ENCODE measurements at places on chromosomes 11 and 22. TPM values are rescaled to one million over a fixed set of nuclear protein-coding genes. Genes with fewer than 3 reads are reported as not detected.

The CHRDL2 gene
- total RNA-seq, result not detected

The APOL3 gene
- 80.5 TPM for total RNA-seq

The DNAJC4 gene
- 27.2 TPM for total RNA-seq

The SLC22A12 gene
- not detected for total RNA-seq

The SLC22A6 gene
- not detected for total RNA-seq

The FAM181B gene
- 0.05 TPM for total RNA-seq

The RAB39A gene
- not detected for total RNA-seq

The DEUP1 gene
- total RNA-seq, result not detected

The EIF1AD gene
- total RNA-seq, result 27.1 TPM

The SEZ6L gene
- not detected for total RNA-seq

The ASCL2 gene
- total RNA-seq, result not detected

The UCP3 gene
- total RNA-seq, result 0.10 TPM

The IRAG1 gene
- 1.4 TPM for total RNA-seq

The DENND5A gene
- total RNA-seq, result 121 TPM
